Activated naive CD4-positive, alpha-beta T cell (primary cell): ENCODE measurements at places on chromosomes 7 and 10.

DNA sequence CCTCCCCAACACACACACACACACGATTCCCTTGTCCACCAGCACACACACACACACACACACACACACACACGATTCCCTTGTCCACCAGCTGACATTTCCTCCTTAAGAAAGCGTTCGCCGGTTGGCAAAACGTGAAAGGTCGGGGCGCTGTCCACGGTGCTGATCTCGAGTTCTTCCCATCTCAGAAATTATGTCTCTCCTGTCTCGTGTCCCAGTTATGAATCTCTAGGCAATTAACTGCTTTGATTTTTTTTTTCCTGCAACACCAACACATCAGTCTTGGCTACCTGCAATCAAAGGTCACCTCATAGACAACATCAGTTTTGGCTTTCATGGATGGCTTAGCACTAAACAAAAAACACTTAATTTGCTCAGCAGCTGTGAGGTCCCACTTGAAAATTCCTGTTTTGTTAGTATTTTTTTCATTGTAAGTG, 1.9 kb downstream of the INA start:
- DNase-seq: peak; percentile 15

- DNase-seq: no peak
Measured at GRCh38 chr7:69208276-69208675, 390.0 kb upstream of the AUTS2 start.

DNA sequence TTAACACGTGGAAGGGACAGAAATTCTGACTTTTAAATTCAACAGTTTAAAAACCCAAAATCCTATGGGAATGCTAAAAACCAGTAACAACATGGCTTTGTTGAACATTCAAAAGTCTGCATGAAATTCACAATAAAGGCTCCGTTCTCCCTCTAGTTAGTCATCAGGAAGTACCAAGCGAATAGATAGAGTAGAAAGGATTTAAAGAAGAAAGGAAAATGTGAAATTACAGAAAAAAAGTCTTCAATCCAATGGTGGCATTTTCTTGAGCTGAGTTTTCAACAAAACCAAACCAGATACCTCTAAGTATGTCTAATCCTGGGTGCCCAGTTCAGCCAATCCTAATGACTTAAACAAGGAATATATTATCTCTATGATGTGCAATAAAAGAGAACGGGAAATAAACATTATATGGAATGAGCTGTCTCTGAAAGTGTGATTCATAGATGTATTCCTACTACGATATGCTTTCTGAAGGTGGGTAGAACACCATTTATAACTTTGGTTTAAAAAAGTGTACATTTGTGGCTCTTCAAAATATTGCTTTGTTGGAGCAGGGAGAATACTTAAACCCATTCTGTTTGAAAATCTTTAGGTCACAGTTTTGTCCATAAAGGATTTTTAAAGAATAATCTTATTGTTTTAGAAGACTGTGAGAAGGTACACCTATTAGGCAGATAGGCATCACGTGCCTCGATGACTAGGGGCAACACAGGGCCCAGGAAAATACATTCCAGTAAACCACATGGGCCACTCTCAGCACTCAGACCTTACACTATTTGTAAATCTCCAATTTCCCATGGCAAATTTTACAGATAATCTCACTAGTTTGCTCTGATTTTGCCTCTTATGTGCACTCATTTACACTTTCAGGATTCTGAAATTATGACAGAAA, 87.7 kb downstream of the CUBN start:
- DNase-seq: no peak

- DNase-seq: no peak
Measured at GRCh38 chr7:145557805-145558204, 558.8 kb upstream of the CNTNAP2 start.

DNA sequence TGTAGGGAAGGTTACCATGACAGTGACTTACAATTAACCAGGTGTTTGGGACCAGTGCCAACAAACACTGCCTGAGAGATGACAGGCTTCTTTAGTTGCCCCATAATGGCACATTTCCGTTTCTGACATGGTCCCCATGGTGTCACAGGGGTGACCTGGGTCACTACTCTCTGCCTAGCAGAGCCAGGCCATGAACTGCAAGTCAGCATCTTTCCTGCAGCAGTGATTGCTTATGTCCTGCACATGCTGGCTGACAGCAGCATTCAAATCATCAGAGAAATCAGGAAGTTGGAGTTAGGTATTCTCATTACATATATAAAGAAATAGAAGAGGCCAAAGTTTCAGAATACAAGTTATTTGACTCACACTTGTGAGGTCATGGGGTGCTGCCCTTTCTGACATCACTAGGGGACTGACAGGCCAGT, 47.1 kb upstream of the ZNRF2 start:
- DNase-seq: no peak

DNA sequence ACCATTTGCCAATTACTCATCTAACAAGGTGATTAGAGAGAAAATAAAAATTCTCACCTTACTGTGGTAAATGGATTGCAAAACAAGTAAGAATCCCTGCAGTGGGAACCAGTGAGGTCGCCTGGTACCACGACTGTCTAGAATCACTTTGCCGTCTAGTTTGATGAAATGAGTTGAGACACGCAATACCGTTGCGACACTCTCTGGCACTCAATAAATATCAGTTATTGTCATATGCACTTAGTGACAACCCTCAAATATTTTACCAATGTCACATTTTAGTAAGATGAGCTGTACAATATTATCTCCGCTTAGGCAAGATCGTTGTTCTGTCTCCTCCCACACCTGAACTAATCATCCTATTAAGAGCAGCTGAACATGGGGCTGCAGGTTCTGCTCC, 114.4 kb upstream of the ADARB2 start:
- DNase-seq: no peak

DNA sequence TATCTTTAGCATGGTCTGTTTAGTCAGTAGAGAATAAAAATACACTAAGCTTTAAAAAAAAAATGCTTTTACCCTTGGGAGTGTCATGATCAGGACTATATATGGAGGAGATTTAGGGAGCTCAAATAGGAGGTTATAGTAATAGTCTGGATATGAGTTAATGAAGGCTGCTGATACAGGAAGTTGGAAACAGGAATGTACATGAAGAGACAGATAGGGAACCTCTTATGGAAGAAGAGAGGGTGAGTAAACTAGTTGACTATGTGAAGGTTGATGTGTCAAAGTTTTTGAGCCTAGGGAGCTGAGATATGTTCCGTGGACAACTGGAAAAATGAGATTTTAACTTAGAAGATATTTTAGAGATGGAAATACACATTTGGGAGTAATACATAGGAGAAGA, 472.0 kb upstream of the FZD8 start:
- DNase-seq: no peak

DNA sequence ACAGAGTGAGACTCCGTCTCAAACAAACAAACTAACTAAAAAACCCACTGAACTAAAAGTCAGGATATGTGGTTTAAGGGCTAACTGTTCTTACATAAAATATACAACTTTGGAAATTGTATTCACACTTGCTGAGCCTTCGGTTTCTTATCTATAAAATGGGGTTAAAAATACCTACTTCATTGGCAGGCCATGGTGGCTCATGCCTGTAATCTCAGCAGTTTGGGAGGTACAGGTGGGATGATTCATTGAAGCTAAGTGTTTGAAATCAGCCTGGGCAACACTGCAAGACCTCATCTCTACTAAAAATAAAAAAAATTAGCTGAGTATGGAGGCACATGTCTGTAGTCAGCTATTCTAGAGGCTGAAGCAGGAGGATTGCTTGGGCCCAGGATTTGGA, 115.4 kb upstream of the KLF6 start:
- DNase-seq: no peak

GRCh38 chr7:8160250-8160649, 101.7 kb downstream of the ICA1 start:
- no peak for DNase-seq

DNA sequence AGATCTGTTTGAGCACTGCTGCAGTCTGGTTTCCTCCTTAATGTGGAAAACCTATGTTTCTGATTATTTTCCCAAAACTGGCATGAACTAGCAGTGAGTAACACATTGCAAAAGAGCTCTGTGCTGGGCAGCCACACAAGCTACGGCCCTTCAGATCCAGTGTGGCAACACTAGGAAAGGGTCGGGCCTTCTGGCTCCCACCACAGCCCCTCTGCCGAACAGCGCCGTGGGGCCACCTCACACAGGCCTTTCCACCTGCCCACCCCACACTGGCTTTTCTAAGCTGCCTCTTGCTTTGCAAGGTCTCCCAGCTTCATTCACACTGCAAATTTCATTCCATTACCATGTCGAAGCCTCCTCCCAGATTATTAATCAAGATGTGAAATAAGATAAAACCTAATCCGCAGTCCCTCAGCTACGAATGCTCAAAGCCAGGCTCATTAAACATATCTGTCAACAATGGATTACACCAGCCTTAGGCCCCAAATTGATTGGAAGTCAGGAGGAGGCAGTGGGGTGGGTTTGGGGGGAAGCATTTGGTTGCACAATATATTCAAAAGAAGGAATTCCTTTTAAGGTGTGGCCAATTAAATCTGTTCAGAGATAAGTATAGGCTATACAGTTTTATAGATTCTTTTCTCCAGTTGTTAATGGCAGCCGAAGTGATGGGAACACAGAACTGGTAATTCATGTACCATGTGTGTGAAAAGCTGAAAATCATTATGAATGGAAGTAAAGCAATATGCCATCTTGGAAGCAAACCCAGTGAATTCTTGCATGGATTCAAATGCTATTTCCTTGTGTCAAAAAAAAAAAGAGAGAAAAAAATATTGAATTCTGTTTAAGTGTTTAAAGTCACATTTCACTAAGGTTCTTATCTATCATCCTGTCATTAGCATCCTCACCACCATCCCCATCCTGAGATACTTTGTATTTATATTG, 223.7 kb downstream of the MTERF1 start:
- no peak for DNase-seq

DNA sequence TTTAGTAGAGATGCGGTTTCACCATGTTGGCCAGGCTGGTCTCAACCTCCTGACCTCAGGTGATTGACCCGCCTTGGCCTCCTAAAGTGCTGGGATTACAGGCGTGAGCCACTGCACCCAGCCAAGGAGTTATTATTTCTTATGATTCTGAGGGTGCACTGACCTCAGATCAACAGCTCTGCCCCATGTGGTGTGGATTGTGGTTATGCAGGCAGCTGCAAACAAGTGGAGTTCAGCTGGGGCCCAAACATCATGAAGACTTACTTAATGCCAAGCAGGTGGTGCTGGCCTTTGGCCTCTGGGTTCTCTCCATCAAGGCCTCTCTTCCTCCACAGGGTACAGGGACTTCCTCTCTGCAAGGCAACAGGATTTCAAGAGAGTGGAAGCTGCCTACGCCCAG, 45.1 kb upstream of the OPTN start:
- DNase-seq: no peak

DNA sequence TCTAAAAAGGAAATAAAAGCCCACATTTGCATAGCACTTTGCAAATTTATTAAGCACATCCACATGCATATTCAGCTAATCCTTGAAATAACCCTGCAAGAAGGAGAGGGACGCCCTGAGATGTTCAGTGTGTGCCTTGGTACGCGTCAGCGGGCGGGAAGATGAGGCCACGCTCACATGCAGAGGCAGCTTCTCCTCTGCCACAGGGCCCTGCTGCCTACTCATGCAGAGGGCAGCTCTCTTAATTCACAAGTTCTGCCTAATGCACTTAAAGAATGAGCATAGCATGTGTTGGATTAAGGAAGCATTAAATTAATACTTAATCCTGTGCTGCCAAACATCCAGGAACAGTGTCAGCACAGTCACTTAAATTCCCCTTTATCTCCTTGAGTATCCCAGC, 132.3 kb downstream of the HECW1 start:
- no peak for DNase-seq

- no peak for DNase-seq
Measured at GRCh38 chr7:85464042-85464651, 277.3 kb upstream of the SEMA3D start.

DNA sequence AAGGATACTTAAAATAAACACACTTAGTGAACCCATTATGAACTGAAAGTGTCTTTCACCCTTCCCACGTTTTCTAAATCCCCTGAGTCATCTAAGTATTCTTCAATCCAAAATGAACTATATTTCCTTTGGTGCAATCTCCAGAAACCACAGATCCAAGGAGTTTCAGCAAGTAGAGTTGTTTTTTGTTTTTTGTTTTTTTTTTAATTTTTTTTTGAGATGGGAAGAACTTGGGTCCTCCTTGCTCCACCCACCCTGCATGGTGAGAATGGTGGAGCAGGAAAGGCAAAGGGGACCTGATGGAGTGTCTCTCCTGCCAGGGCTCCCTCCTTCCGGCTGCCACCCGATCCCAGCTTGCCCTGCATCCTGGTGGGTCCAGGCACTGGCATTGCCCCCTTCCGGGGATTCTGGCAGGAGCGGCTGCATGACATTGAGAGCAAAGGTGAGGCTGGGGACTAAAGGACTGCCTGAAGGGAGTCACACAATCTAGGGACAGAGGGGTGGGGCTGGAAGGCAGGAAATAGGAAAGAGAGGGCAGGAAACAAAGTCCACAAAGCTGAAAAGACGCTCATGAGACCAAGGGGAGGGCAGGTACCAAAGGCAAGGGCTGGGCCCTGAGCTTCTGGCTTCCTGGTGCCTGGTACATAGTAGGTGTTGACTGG, 12.1 kb downstream of the ATG9B start:
- no peak for DNase-seq

DNA sequence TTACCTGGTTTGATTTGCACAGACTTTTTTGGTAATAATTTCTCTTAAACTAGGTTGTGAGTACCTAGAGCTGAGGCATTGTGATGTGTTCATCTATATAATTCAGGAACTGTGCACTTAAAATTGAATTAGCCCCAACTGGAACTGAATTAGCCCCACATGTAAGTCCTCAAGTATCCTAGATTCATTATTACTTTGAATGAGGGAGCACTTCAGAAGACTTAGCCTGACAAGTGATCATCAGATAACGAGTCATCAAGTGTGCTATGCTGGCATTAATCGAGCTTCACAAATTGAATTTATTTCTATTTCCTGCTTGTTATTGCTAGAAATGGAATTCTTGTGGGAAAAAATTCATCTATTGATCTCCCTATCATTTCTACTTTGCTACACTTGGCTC, 323.4 kb upstream of the SEMA3D start:
- DNase-seq: no peak

DNA sequence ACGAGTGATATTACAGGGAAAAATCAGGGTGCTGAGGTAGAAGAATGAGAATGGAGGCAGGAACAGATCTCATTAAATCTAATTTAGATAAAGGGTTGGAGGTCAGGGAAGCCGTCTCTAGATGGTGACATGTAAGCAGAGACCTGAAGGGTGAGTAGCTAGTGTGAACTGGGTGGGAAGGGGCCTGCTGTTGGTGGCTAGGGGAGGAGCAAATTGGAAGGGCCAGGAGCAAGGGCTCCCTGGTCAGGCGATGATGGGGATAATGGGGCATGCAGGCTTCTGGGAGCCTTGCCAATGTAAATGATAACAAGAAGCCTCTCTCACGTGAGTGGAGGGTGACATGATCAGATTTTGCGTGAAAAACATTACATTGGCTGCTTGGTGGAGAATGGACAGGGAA, 76.3 kb downstream of the WDFY4 start:
- no peak for DNase-seq

GRCh38 chr10:43254199-43254730, 12.6 kb downstream of the RASGEF1A start:
- no peak for DNase-seq

GRCh38 chr10:110425684-110426293, 71.9 kb upstream of the DUSP5 start:
- DNase-seq: no peak

GRCh38 chr7:134777908-134778580, 1.4 kb upstream of the CALD1 start:
- no peak for DNase-seq

GRCh38 chr7:99693100-99693426, 13.3 kb upstream of the CYP3A5 start:
- DNase-seq: no peak
